H7 (cell line): ENCODE measurements at places on chromosomes 13 and 19. TPM values are rescaled to one million over a fixed set of nuclear protein-coding genes. Genes with fewer than 3 reads are reported as not detected.

AP1M2 gene
- total RNA-seq = 16.4 and 23.7 TPM in 2 replicates

PNMA8A gene
- total RNA-seq = 17.4 and 23.9 TPM in 2 replicates

ZNF563 gene
- not detected in 2 replicates for total RNA-seq

OR10H2 gene
- not detected in 2 replicates for total RNA-seq

TIMM50 gene
- total RNA-seq = 134 and 161 TPM in 2 replicates

FTL gene
- 2,437 and 3,282 TPM in 2 replicates for total RNA-seq

GPC6 gene
- total RNA-seq = 63.7 and 77.2 TPM in 2 replicates

IL11 gene
- 0.59 and 1.2 TPM in 2 replicates for total RNA-seq

WDR62 gene
- 27.0 and 35.1 TPM in 2 replicates for total RNA-seq

ZNF541 gene
- total RNA-seq = not detected in 2 replicates
